ENCODE measurements at places on chromosomes 12 and 14.
A peak's percentile ranks its signal among the peaks of the same experiment; 100 is the strongest.

DNA sequence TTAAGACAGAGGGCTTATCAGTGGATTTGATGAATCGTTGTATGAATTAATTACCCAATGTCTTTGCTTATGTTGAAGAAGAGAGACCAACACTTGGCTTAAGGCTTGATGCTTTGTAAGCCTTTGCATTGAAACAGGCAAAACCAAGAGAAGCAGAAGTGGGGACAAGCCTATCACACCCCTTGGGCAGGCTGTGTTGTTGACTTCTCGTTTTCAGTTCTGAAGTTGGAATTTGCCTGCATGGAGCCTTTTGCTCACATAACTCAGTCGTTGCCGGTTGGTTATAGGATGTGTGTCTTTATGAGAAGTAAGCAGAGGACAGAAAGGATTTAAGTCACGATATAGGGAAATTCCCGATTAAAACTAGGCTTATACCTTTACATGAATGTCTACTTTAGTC is 94.7 kb downstream of the CCDC92 start:
- DNase-seq = no peak

DNA sequence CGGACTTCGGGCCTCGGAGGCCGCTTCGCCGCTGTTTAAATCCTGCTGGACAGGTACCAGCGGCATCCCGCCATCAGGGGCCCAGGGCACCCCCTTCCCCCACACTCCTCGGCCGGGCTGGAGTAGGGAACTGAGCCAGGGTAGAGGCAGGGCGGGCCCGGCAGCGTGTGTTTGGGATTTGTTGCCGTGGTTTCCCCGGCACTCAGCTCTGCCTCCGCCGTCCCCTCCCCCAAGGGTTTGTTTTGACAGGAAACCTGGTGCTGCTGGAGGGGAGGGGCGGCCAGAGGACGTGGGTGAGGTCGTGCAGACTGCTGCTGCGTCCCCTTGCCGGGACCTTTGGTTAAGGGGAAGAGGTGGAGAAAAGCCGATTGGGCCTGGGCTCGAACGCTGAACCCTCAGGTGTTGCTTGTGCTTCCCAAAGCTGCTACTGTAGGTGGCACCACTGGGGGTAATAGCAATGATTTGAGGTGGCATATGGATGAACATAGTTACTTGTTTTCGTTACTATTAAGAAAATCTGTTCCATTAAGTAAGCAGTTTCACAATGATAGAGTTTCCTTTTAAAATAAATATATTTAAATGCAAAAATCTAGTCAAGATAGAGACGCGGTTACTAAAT is 778 bp downstream of the TCP11L2 start:
- peak; percentile 55 for DNase-seq

GRCh38 chr12:41919526-41920261 is 225.0 kb downstream of the GXYLT1 start:
- no peak for DNase-seq

DNA sequence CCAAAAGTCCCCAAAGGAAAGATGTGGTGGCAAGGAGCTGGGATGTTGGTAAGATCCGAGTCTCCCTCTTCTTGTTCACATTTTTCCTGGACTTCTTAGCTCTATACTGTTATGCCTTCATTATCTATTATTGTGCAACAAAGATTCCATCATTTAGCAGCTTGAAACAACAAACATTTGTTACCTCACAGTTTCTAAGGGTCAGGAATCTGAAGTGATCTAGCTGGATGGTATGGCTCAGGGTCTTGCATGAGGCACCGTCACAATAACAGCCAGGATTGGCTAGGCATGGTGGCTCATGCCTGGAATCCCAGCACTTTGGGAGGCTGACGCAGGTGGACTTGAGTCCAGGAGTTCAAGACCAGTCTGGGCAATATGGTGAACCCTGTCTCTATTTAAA is 51.1 kb upstream of the KRAS start:
- no peak for DNase-seq

DNA sequence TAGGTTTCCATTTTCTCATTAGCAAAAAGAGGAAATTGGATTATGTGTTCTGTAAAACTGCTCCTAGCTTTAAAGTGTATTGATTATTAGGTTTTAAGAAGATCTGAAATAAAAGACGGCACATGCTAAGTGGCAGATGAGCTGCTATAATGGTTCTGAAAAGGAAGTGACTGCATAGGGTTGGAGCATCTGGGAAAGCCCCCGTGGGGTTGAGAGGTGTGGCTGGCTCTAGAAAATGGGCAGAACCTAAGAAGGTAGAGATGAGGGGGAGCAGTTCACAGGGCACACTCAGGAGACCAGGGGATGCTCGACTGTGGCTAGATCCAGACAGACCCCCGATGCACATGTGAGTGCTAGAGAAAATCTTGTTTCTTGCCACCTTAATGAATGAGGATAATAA is 1.9 kb downstream of the IFNG-AS1 start:
- no peak for DNase-seq

All from SK-MEL-5 (cell line).